Uterus (tissue), 4 donors: ENCODE measurements at places on chromosomes 2 and 18. TPM values are rescaled to one million over a fixed set of nuclear protein-coding genes. Genes with fewer than 3 reads are reported as not detected.

Gene SERPINB13
- total RNA-seq, result not detected

Gene PTCD3
- 160 TPM for total RNA-seq

DNA sequence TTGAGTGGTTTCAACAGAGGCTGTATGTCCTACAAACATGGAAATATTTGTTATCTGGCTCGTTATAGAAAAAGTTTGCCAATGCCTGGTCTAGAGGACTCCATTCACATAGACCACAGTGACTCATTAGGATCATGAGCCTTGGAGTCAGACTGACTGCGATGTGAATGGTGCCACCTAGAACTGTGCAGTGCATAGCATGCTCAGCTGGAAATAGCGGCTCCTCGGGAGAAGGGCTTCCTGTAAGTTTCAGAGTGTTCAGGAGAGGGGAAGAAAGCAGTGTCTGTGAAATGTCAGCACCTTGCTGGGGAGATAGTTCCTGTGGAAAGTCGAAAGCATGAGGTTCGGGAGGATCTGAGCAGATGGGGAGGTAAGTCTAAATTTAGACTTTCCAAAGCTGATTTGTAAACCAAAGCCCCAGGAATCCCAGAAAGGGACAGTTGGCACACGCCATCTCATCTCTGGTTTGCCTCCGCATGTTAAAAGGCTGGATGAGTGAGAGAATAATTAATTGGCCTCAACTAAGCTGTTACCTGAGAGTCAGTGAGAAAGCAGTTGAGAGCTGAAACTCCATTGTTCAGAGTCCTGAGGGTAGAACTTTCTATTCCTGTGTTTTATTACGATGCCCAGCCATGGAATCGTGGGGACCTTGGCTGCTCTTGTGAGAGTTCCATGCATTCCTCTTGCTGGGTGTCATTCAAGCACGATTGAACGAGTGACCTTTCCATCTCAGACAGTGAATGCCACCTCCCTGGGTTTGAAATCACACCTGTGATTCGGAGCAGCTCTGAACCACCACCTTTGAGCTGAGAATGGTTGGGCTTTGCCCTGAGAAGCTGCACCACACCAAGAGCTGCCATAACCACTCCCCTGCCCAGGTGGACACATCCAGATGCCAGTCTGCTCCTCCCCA is 99.5 kb downstream of the MAPK4 start:
- no peak for DNase-seq

DNA sequence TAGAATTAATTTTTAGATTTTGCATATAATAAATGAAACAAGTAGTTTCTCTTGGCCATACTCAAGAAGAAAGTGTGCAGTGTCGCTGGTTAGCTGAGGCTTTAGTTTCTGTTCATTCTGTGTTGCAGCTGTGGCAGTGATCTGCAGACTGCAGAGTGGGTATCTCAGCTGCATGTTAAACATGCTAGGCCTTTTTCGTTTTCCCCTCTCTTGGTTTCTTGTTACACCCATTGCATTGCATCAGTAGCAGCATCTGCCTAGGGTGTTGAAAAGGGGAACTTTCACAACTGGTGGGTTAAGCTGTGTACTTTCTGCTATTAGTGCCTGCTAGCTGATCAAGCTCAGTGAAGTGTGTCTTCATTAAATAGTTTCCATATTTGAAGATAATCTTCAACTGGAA is 51.3 kb downstream of the ACSL3 start:
- no peak for DNase-seq

- no peak for DNase-seq
Observed at GRCh38 chr18:29841631-29842030, 1200.9 kb downstream of the DSC3 start.

DNA sequence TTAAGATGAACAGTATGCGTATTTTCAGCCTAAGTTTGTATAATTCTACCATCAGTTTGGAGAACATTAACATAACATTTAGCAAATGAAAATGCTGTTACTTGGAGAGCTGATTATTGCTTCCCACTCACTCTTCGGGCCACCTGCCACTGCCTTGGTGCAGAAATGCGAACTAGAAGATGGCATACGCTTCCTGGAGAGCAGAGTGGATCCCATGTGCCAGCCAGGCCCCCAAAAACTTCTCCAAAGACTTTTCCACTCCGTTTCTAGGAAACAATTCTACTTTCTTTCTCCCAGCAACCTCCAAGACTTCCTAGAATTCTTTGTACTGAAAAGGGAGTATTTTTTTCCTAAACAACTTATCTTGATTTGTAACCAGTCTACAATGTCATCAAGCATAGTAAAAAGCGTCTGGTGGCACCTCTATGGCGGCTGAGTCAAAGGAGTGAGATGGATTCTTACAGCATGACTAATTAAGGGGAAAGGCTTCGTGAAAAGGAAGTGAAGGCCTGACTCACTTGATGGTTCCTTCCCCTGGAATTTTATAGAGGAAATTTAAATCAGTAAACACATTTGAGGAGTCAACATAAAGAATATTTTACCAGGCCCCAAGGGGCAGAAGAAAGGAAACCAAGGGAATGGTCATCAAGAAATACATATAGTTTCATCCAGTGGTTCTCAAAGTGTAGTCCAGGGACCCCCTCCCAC is 36.6 kb downstream of the FEZ2 start:
- DNase-seq, result no peak
